ENCODE measurements at places on chromosomes 7 and 10.

- DNase-seq = no peak
Observed at GRCh38 chr10:62270020-62270419, 1.4 kb upstream of the RTKN2 start.

DNA sequence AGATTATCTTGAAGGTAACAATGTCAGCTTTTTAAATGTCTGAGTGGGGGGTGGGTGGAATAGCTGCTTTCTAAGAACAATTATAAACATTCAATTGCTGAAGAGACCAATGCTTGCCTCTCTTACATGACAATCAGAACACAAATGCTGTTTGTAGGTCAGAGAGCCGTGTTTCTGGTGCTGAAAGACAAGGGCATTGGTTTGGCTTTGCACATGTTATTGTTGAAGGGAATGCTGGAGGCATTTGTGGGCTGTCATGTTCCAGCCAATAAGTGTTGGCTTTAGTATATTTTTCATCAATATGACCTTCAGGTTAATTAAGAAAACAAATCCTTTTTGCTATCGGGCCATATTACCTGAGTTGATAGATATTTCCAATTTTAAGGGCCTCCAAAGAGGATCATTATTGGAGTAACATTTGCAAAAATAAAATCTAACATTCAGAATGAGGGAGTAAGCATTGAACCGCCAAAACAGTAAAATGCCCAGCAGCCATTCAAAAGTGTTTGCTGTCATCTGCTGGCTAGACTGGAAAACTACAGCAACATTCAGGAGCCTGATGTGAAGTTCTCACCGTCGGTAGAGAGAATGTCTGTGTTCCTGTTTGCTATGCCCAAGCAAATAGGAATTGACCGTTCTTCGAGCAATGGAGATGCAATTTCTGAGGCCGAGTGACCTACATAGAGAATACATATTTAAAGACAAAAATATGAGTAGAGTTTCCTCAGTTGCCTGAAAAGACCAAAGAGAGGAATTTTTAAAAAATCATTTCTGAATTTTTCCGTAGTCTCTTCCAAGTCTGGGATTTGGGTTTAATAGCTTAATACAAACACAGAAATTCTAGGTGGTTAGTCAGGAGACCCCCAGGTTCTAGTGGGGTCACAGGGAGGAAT, 118.9 kb downstream of the APBB1IP start:
- DNase-seq = no peak

DNA sequence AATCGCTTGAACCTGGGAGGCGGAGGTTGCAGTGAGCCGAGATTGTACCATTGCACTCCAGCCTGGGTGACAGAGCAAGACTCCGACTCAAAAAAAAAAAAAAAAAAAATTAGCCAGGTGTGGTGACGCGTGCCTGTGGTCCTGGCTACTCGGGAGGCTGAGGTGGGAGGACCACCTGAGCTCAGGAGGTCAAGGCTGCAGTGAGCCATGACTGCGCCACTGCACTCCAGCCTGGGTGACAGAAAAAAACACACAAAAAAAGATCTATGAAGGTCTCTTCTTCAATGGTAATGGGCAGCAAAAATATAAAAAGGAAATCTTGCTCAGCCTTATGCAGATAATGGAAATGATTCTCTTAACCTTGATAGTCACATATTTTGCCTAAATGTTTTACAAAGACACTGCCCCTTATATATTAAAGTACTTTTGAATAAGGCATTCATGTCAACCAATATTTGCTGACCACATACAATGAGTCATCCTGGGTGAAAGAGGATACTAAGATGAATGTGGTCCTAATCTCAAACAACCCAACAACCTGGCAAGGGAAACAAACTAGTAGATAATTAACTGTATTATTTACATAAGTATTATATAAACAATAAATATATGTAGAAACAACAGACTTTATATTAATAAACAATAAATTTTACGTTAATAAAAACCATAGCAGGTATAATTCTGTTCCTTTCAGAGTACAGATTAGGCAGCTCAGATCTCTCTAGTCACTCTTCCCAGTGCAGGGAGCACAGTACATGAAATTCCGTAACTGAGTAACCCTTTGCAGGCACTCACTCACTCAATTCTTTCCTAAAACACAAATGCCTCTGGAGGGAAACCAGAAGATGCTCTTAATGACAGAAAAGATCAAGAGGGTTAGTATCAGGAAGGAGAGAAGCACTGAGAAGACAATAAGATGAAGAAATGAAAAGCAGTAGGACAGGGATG, 8.1 kb downstream of the TOMM7 start:
- no peak for DNase-seq

DNA sequence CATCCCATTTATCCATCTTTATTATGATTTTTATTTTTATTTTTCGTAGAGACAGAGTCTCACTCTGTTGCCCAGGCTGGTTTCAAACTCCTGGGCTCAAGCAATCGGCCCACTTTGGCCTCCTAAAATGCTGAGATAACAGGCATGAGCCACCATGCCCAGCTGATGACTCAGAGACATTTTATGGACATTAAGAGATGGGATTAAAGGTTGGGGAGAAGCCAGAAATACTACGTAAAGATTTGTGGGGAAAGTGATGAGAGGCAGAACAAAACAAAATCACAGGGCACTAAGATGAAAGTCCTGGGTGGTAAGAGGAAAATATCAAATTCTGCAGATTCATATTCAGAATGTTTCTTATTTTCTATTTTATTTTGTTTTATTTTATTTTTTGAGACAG, 7.6 kb downstream of the WNT8B start:
- DNase-seq = no peak

DNA sequence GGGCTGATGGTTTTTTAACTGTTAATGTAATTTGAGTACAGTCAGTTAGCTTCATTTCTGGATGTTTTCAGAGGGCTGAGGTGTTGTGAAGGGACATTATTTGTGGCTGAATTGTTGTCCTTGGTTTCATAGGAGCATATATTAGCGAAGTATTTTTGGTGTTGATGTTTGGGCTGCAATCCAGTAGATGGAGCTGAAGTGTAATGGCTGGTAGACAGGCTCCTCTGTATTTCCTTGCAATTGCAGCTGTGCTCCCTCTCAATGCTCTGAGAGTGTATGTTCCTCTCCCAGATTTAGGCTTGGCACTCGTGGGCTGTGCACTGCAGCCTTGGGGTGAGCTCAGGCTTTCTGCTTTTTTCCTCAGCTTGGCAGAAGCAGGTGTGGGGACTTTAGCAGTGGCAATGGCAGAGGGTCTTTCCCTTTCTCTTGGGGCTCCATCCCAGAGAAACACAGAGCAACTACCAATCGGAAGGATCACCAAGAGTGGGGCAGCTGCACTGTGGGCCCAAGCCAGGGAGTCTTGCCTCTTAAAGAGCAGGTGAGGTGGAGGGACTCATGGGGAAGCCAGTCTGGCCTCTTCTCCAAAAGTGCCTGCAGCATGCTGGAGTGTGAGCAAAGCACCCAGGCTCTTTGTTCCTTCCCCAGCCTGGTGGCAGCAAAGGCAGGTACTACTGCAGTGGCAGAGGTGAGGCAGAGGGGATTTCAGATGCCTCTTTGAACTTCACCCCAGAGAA, 544.4 kb downstream of the SH2D4B start:
- DNase-seq = no peak

- DNase-seq = no peak
Observed at GRCh38 chr10:102394801-102395399, 605 bp upstream of the NFKB2 start.
